ENCODE measurements at places on chromosomes 16 and 17.
A peak's percentile ranks its signal among the peaks of the same experiment; 100 is the strongest.

GRCh38 chr17:10606110-10606509, 51.0 kb downstream of the MYH3 start:
- DNase-seq = no peak

DNA sequence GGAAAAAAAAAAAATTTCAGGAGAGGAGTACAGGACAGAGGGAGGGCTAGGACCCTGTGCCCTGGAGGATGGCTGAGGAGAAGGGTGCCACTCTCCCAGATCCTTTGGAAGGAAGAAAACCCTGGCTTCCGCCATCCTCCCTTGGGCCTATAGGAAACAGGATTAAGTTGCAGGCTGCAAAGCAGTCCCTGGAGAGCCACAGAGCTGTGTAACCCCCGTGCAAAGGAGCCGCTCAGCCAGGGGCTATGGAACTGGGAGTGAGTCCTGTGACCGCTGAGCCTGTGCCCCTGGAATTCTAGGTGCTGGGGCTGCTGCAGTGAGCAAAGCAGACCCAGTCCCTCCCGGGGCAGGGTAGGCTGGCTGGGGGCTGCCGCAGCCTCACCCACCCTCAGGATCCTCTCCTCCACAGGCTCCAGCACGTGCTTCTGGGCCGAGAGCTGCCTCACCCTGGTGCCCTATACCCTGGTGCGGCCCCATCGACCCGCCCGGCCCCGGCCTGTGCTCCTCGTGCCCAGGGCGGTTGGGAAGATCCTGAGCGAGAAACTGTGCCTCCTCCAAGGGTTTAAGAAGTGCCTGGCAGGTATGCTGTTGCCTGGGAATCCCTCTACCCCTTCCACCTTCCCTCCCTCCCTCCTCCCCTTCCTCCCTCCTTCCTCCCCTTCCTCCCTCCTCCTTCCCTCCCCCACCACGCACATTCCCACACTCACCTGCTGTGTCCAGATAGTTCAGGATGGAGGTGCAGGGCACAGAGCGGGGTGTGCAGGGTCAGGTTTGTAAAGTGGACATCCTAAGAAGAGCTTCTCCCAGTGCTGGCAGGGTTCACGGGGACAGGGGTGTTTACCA, 15.3 kb downstream of the SGSH start:
- DNase-seq = no peak

DNA sequence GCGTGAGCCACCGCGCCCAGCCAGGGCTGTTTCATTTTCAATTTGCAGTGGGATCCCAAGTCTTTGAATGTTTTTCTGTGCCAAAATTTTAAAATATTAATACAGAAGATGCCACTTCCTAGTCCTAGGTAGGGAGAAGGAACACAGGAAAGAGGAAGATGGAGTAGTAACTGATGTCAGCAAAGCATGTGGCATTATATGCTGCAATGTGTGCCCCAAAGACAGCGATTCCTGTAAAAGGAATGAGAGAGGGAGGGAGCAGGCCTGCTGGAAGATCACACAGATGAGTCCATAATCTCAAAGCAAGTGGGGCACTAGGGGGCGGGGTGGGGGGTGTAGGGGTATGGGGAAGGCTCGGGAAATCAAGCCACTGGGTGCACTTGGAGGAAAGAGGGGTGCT, 23.4 kb upstream of the SSTR2 start:
- DNase-seq = no peak

- DNase-seq = peak; percentile 22
These were observed at the start of gene TNFRSF12A for GRCh38 chr16:3020247-3020603. Gene TNFRSF12A (plus strand): TSS chr16:3020368. CDS start chr16:3020398, 30 bp downstream.

- no peak for DNase-seq
These were observed 41.0 kb upstream of the MRPS23 start for GRCh38 chr17:57890857-57891232.

DNA sequence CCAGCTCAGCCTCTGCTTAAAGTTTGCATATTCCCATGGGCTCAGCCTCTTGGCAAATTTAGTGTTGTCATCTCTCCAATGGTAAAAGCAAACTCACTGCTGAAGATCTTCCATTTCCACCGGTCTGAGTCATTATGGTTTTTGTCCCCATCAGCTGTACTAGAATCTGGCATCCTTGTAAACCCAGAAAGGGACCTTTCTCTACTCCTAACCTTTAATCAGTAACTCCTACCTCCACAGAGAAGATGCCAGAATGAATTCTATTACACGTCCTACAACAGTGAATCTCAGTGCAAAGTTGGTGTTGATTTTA, 45.8 kb downstream of the ZNF652 start:
- DNase-seq = no peak

- DNase-seq = no peak
These were observed 59.2 kb downstream of the CYB5B start for GRCh38 chr16:69483611-69484010.

DNA sequence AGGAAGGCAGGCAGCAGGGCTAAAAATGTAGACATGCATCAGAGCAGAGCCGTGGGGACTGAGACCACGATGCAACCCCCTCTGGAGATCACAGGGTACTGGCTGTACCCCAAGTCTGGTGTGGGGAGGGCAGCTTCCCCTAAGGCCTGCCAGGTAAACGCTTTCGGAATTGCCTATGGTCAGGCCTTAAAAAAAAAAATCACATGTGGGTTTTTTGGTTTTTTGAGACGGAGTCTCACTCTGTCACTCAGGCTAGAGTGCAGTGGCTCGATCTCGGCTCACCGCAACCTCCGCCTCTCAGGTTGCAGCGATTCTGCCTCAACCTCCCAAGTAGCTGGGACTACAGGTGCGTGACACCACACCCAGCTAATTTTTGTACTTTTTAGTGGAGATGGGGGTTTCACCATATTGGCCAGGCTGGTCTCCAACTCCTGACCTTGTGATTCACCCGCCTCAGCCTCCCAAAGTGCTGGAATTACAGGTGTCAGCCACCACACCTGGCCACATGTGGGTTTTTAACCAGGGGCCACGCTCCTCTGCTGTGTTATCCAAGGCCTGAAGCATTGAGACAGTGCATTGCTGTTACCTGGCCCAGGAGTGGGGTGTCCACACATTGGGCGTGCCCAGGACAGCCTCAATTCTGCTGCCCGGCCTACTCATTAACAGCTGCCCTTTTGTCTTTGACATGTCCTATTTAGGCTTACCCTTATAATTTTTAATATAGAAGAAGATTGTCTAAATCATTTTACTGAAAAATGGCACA, 50.4 kb downstream of the LITAF start:
- no peak for DNase-seq

- no peak for DNase-seq
These were observed 174.4 kb upstream of the HS3ST3A1 start for GRCh38 chr17:13776027-13776551.

GRCh38 chr17:40520991-40521453, 19.6 kb upstream of the TNS4 start:
- DNase-seq = no peak

DNA sequence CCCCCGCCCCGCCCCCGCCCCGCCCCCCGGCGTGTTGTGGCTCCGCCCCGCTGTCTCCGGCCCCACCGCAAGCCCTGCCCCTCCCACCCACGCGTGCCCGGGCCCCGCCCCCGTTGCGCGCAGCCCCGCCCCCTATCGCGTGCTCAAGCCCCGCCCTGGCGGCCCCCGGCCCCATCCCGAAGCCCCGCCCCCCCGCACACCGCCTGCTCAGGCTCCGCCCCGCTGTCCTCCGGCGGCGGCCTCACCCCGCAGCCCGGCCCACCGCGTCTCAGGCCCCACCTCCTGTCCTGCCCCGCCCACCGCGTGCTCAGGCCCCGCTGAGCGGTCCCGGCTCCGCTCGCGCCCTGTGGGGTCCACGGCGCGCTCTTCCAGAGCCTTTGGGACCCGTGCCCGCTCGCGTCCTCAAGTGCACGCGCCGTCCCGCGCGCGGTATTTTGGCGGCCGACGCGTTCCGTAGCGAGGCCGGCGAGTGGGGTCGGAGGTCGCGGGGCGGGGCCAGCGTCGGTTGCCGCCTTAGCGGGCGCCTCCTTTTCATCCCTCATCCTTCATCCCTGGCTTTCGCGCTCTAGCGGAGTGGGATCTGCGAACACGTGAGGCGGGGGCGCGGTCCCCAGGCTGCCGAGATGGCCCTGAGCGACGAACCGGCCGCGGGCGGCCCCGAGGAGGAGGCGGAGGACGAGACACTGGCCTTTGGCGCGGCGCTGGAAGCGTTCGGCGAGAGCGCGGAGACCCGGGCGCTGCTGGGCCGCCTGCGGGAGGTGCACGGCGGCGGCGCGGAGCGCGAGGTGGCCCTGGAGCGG, at the start of gene TBCD:
Gene TBCD, plus strand, starts transcription at position 495 of the 800 bp plus-strand sequence. Its CDS starts 129 bp downstream, at position 624.
- DNase-seq = peak; percentile 62

Measured in stimulated activated CD8-positive, alpha-beta memory T cell treated with anti-CD3 and anti-CD28 coated beads, Interleukin-7, amount 100 ng/mL, for 4 hours (primary cell).